Lung microvascular endothelial cell (primary cell): ENCODE measurements at places on chromosomes 7 and 10.

DNA sequence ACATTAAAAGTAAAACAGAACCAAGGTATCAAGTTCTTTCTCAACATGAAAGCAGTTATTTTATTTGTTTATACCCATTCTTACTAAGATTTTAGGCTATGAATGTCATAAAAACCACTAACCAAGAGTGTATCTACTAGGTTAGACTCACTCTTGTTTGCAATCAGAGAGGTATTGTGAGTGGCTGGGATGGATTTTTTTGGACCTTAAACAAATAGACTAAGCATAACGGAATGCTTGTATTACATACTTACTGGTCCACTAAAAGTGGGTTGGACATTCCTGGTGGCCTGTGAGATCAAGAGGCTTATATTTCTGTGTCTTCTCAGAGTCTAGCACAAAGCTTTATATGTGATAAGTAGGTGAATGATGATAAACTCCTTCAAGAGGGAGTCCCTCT, 32.6 kb upstream of the CBLL1 start:
- DNase-seq, result no peak

DNA sequence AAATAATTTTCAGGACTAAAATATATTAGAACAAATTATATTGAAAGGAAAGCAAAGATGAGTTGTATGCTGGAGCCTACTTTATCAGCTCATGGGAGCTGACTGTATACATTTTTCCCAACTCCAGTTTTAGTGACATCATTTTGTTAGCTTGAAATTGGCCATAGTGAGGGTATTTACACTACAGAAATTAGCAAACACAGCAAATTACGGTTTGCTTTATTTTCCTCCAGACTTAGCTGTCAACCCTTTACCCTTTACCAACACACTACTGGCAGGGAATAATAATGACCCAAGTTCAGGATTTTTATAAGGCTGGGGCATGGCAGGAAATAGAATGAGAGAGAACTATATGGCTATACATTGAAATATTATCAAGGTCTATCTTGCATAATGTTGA, 120.3 kb upstream of the PRSS1 start:
- no peak for DNase-seq

- no peak for DNase-seq
These were observed 24.0 kb upstream of the HSPA12A start for GRCh38 chr10:116766241-116766827.

DNA sequence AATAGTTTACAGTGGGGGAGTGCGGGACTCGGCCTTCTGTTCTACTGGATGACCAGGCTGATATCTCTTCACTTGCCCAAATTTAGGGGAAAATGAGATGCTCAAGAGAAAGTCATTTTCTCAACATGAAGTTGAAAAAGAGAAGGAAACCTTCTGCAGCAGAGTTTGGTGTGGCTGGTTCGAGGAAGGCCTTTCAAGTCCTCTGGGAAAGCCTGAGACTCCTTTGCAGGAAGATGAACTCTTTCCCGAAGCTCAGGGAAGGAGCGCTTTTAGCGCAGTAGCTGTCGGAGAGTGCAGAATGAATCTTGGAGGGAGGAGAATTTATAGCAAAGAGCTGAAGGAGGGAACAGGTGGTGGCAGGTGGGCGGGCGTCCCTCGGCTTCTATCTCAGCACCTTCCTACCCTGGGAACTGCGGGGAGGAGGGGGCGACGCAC, at the start of gene ATOH7:
Gene ATOH7 (minus strand): TSS at position 297 of the 435 bp plus-strand sequence. CDS start 436 bp downstream, outside the sequence.
- DNase-seq, result no peak

DNA sequence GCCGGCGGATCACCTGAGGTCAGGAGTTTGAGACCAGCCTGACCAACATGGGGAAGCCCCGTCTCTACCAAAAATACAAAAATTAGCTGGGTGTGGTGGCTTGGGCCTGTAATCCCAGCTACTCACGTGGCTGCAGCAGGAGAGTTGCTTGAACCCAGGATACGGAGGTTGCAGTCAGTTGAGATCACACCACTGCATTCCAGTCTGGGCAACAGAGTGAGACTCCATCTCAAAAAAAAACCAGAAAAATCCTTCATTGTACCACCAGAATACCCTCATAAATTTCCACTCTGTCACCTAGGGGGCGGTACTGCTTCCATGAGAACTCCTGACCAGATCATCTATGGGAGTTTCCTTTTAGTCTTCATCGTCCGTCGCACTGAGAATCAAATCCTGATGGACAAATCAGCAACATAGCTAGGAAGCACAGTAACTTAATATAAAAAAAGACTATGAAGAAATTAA, 225.8 kb upstream of the KLF14 start:
- DNase-seq, result peak; percentile 44

- no peak for DNase-seq
These were observed 544 bp downstream of the GPRIN2 start for GRCh38 chr10:46555713-46556514.

- DNase-seq, result peak; percentile 0
These were observed 31.9 kb downstream of the ANXA8 start for GRCh38 chr10:47451998-47452494.

DNA sequence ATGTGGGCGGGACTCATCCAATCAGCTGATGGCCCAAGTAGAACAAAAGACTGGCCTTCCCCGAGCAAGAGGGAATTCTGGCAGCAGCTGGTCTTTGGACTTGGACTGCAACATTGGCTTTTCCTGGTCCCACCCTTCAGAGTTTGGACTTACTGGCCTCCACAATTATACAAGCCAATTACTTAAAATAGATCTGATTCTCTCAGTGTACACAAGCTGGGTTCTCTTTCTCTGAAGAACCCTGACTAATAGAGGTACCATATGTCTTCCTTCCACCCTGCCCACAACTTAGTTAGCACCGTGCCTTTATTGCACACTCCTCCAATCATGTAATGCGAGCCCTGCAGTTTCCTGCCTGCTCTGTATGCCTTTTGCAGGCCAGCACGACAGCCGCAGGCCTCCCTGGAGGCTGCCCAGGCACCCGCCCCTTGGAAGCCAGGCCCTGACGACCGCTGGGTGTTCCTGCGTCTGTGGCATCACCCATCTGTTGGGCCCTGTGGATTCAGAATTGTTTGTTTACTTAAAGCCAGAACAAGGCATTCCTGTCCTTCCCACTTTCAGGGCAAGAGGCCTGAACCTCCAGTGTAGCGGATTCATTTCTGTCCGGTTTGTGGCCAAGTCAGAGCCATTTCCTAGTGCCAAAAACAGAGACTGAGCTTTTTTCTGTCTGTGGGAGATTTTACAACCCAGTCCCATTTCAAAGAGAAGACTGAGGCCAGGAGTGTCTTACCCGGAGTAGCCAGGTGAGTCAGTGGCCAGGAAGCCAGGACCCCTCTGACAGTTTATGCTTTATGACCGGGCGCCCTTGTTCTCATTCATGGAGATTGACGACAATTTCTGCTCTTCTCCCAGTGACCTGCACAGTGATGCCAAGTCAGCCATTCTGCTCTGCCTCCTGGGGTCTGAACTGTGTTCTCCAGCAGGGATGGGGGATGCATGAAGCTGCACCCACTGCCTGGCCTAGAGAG, 968 bp upstream of the INMT start:
- no peak for DNase-seq

GRCh38 chr7:132933072-132933458, 148.8 kb downstream of the CHCHD3 start:
- DNase-seq, result no peak

DNA sequence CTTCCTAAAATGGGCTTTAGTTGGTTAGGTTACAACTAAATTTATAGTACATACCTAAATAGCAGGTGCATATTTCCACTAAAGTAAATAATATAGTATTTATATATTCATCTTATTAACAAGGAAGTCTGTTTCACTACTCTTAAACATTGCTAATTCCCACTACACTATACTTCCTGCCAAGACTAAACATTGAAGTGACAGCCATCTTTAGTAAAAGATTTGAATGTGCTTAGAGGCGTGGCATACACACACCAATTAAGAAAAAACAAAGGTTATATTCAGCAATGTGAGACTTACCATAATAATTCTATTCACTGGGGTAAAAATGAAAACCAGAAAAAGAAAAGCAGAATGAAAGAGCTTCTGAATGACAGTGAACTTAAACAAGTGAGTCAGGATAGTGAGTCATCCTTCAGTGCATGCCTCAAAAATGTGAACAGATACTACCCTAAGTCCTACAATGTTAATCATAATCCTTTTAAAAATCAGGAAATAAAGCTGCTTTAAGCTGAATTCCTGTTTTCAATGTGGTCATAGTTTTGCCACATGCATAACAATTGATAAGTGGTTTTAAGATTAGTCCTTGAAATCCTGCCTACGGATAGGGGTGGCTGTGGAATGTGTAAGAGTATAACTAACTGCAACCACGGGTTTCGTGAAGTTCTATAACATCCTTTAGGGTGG, 59.4 kb downstream of the USP6NL start:
- peak; percentile 91 for DNase-seq

GRCh38 chr10:31157123-31158010, 125.7 kb upstream of the ZNF438 start:
- DNase-seq, result peak; percentile 11

- no peak for DNase-seq
These were observed 7.4 kb downstream of the ZNF365 start for GRCh38 chr10:62381385-62382102.

DNA sequence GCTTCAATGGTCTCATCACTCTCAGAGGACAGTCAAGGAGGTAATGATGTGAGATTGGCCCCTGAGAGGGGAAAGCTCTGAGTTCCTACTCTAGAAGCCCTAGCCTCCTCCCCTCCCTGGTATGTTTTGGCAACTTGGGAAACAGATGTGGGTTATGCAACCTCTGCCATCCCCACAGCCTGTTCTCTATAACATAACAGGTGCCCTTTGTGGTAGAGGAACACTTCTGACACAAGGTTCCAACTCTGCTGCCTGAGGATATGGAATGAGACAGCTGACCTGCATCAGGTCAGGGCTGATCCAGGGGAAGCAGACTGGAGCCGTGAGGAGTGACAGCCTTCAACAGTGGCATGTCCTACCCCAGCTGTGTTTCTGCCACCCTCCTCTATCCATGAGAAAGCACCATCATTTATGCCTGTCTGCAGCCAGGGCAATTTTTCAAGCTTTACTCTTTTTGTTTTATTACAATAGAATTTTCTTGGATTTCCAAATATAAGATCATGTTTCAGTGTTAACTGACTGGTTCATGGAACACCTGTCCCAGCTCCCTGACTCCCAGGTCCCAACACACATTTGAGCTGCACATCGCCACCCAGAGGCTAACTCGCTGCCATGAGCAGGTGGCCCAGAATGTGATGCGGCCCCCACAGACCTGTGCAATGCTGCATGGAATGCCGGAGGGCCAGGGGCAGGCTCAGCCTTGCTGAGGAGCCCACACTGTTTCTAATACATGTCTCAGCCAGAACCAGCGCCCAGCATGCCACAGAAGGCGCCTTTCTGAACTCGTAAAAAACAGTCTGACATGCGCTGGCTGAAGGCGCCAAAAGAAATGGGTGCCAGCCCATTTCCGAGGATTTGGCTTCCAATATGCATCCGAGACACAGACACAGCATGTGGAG, 124.8 kb upstream of the CHST15 start:
- DNase-seq, result peak; percentile 40

- DNase-seq, result no peak
These were observed 7.8 kb downstream of the AFAP1L2 start for GRCh38 chr10:114396464-114396863.

DNA sequence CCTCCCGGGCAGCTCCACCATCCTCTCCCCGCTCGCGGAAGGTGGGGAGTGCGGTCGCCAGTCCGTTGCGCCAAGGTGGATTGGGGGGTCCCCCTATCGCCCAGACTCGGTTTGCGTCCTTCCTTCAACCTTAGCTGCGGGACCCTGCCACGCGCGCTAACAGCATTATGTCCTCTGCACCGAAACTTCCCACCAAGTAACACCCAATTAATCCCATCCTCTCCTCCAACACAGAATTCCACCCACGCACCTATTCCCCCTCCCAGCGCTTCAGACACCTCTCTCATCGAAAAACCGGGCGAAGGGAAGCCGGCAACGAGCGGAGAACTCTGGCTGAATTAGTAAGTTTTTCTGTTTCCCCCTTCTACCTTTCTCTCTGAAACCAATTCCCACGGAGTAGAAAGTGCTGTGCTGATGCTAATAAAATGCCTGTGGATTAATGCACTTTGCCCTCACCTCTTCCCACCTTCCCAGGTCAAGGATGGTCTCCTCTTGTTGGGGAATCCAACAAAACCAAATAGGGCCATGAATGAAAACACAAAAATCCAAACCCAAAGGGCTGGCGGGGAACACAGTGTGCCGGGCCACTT, 947 bp downstream of the HOXA3 start:
- no peak for DNase-seq
